ENCODE measurements at places on chromosomes 6 and 20.

DNA sequence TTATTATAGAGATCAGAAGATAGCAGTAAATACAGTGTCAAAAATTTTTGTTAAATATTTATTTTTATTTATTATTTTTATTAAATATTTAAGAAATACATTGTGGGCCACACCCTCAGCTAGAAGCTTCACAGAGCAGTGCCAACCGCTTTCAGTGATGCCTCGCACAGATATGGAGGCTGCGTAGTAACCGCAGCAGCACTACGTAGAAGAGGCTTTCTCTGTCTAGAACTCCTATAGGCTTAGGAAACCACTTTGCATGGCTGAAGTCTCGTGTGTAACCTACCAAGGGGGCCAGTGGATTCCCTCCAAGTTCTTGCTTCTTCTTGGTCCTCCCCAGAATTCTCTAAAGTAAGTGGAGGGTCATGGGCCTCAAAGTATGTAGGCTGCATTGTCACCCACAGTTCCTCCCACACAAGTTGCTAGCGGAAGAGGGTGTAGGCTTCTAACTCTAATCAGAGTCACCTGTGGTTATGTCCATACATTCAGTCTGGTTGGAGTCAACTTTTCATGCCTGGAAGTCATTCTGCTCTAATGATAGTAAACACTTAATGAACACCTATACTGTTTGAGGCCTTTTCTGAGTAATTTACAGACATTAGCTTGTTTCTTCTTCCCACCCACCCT, 285.6 kb downstream of the CDKAL1 start:
- no peak for DNase-seq

- DNase-seq, result no peak
Observed at GRCh38 chr6:161359618-161359945, 85.7 kb upstream of the AGPAT4 start.

DNA sequence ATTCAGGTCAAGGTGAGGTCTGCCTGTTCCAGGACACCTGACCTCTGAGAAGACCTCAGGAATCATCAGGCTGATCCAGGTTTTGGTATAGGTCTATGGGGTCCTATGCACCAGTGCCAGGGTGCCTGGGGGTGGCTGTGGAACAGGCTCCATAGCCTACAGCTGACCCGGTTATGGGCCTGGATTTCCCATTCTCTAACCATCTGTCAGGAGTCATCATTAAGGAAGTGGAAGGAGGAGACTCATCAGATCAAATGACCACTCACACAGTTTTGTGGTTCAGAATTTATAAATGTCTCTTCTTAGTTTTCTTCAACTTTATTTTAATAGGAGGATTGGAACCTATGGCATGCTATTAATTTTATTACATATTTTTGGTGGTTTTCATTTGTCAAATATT, 14.8 kb downstream of the PLA2G7 start:
- DNase-seq, result no peak

DNA sequence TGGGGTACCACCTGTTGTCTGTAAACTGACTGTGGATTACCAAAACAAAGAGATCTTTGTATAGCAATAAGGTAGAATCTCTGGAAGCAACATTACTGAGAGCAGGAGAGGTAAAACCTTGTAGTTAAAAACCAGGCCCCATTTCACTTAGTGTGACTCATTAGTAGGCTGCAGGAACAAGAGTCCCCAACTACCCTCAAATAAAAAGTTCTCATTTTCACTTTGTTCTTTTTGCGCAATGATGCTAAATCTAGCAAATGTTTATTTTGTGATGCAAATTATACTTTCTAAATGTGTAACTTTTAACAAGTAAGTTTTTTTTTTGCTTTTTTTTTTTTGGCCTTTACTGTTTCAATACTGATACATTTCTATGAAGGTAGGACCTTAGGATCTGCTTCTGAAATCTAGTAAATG, 67.1 kb downstream of the ESF1 start:
- DNase-seq, result no peak

Data from AG09309 (cell line).